ENCODE measurements at places on chromosomes 5 and 9.

DNA sequence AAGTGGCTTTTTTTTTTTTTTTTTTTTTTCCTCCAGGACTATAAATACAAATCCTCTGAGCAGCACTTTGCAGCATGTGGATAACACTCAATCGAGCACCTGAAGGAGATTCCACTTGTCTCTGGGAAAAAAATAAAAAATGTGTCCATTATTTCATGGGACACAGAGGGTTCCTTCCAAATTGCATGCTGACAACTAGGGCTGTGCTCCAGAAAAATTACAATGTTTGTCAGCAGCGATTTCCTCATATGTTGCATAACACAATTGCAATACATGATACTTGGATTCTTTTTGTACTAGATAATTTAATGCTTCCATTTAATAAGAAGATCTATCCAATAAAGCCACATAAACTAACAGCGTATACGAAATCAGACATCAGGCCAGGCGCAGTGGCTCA is 84.4 kb downstream of the CDH18 start:
- no peak for DNase-seq

- DNase-seq = no peak
Observed at GRCh38 chr5:55892479-55892878, 41.3 kb downstream of the IL31RA start.

GRCh38 chr5:32261198-32261597 is 51.5 kb downstream of the MTMR12 start:
- no peak for DNase-seq

GRCh38 chr9:110932863-110933262 is 105.4 kb downstream of the LPAR1 start:
- no peak for DNase-seq

DNA sequence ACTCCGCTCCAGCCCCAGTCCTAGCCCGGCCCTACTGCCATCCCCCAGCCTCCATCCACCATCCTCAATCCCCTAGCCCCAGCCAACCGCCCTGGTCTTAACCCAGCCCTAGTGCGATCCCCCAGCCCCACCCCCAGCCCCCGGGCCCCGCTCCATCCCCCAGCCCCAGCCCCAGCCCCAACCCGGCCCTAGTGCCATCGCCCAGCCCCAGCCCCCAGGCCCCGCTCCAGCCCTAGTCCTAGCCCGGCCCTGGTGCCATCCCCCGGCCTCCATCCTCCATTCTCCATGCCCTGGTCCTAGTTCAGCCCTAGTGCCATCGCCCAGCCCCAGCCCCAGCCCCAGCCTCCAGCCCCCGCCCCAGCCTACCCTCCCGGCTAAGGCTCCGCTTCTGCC is 398 bp downstream of the TOR1A start:
- DNase-seq = no peak

DNA sequence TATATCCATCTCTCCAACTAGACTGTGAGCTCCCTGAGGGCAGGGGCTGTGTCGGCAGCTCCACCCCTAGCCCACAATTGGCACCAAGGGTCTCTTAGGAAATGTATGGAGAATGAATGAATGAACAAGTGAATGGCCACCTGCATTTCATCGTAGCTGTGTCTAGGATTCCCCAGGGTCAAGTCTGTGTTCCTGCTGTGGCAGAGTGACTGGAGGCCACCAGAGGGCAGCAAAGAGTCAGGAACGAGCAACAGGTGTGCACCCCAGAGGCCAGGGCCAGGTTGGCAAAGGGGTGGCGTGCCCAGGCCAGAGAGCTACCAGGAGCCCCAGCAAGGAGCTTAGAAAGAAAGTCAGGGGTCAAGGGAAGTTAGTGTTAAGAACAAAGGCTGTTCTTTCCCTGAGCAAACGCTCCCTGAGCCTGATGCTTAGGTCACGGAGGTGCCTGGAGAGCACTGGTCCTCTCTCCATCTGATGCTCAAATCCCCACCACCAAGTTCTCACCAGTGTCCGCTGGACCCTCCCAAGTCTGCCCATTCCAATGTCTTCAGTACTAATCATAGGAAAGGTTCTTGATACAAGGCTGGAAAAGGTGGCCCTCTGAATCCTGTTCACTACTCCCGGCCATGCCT is 160.7 kb downstream of the PAX5 start:
- peak; percentile 90 for DNase-seq

GRCh38 chr5:157175071-157175612 is 5.5 kb upstream of the ITK start:
- no peak for DNase-seq

- DNase-seq = no peak
Observed at GRCh38 chr5:22926574-22926973, 73.4 kb upstream of the CDH12 start.

GRCh38 chr9:19113964-19114679 is 11.4 kb upstream of the HAUS6 start:
- DNase-seq = no peak

- DNase-seq = peak; percentile 22
Observed at GRCh38 chr9:109387206-109387605, 66.3 kb upstream of the EPB41L4B start.

- no peak for DNase-seq
Observed at GRCh38 chr9:137423514-137424291, 510 bp downstream of the NOXA1 start.

GRCh38 chr9:91812191-91812590 is 137.8 kb downstream of the ROR2 start:
- DNase-seq = no peak

DNA sequence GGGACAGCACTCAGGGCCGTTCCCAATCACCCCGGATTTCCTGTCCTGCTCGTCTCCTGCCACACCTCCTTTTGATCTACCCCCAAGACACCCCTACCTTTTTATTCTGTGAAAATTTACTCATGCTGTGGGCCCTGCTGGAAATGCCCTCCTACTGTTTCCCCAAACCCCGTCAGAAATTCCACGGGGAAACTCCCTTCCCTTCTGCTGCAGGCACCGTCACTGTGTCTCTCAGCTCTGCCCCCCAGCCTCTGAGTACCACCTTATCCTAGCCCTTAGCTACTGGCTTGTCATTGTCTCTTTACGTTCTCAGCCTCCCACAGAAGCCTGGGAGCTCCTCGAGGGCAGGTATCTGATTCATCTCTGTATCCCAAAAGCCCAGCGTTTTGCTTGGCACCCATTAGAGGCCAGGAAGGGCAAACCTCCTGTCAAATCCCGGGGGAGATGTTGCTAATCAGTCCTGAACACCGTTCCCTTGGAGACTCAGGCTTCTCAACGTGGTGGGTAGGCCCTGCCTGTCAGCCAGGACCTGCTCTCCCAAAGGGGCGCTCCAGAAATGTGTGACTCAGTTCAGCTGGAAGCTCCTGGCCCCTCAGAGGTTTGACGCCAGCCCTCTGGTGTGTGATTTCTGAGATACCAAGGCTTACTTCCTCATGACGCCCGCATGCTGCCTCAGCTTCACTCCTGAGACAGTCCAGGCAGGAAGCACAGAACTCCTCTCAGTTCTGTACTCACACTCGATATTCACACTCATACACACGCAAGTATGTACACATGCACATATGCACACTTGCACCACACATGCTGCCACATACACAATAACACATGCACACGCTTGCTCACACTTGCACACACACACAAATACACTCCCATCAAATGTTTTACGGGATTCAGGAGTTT is 50.7 kb upstream of the GRHPR start:
- DNase-seq = no peak

GRCh38 chr9:137670391-137671195 is 51.8 kb downstream of the EHMT1 start:
- DNase-seq = peak; percentile 71

DNA sequence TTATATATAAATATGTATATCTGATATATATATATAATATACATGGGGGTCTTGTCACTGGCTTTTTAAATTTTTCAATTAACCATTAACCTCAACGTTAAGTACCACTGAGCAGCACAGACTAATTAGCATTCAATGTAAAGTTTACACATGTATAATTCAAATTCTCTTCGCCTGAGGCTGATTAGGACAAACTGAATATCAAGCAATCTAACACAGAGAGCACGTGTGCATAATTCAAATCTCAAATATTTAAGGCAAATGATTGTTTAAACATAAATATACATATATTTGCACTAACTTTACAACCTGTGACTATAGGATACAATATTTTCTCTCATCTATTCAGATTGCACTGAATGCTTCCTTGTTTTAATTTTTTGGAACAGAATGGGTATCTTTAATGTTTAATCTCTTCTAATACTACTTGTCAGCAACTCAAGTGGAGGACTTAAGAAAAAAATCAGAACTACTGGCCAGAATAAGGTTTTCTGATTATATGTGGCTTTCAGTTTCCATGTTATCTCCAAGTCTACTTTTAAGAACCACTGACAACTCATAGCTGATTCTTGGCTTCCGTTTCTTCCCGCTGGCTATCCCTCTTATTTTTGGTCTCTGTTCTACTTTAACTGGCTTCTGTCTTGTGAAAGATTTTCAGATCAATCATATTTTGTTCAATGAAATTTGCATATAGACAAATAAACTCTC is 204.8 kb downstream of the MLLT3 start:
- DNase-seq = no peak

- peak; percentile 73 for DNase-seq
Observed at GRCh38 chr9:131310833-131311554, 21.5 kb downstream of the PLPP7 start.

DNA sequence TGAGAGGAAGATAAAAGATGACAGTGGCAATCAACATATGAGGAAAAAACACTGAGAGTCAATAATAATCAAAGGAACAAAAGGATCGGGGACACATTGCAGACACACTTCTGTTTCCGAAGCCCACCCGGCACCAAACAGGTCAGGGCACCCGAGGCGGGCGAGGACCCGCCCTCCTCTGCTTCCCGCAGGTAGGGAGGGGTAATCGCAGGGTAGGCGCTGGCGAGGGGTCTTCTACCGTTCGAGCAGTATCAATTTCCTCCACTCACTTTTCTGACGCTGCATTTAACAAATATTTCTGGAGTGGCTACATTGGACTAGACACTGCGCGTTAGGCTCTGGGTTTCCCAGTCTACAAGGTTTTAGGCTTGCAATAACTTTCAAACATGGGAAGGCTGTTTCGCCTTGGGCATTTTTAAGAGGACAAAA is 1.3 kb downstream of the TXN start:
- peak; percentile 62 for DNase-seq

- DNase-seq = no peak
Observed at GRCh38 chr9:71145179-71145578, 23.8 kb upstream of the TRPM3 start.

GRCh38 chr9:129759319-129759718 is 6.5 kb upstream of the PTGES start:
- DNase-seq = no peak

DNA sequence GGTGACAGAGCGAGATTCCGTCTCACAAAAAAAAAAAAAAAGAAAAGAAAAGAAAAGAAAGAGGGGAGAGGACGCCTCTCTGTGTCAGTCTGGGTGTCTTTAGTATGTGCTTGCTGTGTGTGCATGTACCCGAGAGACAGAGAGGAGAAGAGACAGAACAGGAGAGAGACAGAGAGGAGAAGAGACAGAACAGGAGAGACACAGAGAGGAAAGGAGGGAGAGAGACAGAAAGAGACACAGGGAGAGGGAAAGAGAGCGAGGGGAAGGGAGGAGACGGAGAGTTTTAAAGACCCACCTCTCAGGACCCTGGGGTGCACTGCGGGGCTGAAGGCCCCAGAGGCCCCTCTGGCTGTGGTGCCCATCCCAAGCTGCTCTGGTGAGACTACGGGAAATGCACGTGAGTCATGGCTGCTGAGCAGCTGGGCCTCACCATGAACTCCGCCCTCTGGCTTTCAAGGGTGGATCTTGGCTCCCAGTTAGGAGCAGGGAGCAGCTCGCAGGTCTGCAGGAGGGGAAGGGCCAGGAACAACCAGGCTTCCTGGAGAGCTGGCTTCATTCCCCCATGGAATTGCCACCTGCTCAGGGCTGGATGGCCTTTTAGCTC is 7.9 kb downstream of the SLC6A3 start:
- peak; percentile 85 for DNase-seq

- DNase-seq = no peak
Observed at GRCh38 chr9:89951675-89952074, 346.9 kb downstream of the GADD45G start.

- DNase-seq = no peak
Observed at GRCh38 chr9:15707000-15707399, 154.2 kb downstream of the CCDC171 start.

DNA sequence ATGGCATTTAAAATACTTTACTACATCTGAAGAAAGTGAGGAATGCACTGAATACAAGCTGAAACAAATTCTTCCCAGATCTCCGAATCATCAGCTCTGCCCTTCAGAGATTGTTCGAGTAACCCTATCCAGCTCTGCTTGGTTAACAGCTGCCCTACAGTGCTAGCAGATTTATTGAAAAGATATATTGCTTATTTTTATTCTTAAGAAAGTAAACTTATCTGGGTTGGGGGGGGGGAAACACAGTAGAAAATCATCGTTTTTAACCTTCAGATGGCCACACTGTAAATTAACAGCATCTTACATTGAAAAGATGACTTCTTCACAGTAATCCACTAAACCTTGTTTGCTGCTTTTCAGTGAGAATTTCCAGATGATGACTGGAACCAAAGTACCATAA is 210.8 kb downstream of the NFIB start:
- no peak for DNase-seq

DNA sequence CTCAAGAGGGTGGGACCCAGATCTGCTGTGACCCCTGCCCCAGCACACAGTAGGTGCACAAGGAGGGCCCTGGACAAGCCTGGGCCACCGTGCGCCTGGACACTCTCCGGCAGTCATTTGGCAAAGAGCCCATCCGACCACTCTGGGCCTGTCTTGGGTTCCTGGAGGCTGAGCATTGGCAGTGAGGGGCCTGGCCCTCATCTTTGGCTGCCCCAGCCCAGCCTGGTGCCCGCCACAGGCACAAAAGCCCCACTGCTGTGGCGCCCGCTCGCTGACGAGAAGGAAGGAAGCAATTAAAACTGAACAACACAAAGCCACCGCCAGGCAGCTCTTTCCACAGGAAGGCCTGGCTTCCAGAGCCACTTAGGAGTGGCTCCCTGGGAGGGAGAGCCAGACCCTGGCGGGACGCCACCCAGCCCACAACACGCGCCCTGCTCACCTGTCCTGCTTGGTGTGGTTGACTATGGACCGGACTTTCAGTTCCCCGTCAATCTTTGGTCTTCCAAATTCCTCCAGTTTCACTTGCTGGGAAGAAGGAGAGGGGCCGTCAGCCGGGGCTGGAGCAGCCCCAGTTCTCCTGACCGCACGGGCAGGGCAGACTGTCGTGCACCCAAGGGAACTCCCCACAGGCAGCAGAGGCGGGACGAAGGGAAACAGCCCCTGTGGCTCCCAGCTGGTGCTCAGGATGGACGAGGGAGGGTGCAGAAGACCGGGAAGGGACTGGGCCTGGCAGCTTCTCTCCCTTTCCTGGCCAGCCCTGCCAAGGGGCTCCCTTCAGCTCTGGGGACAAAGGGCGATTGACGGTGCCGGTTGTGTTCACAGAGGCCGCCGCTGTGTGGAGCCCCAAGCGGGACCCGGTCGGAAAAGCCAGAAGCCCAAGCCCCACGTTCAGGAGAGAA is 50.9 kb upstream of the SARDH start:
- no peak for DNase-seq

GRCh38 chr5:1338506-1339070 is 6.3 kb downstream of the CLPTM1L start:
- no peak for DNase-seq

- no peak for DNase-seq
Observed at GRCh38 chr9:14391620-14392019, 77.7 kb upstream of the NFIB start.
